Stimulated activated CD4-positive, alpha-beta T cell treated with anti-CD3 and anti-CD28 coated beads, Interleukin-12 subunit alpha, Interleukin-12 subunit beta, amount 100 ng/mL, for 48 hours (primary cell): ENCODE measurements at places on chromosomes 2 and 18.
A peak's percentile ranks its signal among the peaks of the same experiment; 100 is the strongest.

DNA sequence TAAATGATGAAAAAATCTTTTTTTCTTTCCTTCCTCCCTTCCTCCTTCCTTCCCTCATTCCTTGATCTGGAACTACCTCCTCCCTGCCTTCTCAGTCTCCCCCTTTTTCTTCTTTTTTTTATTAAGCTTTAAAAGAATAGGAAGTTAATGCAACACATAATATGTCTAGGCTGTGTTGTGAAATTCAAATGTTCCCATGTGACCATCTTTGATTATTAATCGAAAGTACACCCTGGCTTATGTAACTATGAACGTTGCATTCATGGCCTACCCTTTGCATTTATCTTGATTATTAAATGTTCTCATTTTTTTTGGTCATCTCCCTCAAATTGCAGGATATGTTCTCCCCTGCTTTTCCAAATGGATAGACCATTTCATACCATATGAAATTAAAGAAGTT lies 376.0 kb downstream of the DSEL start:
- no peak for DNase-seq

- no peak for DNase-seq
These were observed 771.7 kb downstream of the CPS1 start for GRCh38 chr2:211328126-211328525.

DNA sequence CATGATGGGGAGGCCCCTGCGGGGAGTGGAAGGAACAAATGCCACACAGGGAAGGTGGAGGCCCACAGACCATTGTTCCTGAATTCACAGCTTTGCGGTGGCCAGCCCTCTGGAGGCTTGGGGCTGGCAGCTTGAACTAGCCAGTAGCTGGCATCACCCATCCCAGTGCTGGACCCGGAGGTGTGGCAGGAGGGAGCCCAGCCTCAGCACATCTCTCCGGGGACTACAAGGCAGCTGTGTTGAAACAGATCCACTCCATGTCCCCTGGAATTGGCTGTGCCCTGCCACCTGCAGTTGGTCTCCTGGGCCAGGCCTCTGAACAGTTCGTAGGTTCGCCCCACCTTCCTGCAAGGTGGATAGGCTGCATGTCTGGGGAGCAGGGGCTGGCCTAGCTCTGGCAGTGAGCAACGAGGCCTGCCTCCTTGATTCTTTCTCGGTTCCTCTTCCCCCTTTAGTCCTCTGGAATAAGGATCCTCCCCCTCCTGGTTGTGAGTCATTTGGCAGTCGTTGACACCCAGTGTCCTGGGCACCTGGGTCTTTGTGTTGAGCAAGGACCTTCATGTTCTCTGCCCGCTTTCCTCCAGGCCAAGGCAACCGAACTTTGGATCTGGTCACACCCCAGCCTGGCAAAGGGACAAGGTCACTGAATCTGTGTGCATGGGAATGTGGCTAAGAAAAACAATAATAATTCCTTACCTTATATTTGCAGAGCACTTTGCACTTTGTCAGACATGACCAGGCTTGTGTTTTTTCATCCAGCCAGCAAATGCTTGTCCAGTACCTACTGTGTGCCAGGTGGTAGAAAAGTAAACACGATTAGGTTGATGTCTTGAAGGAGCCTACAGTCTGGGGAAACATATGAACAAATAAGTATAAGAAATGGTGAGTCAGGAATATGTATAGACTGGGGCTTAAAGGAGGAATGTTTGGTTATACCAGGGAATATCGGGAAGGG lies 55.0 kb upstream of the MCFD2 start:
- DNase-seq, result no peak

GRCh38 chr2:180412219-180412618 lies 405.1 kb upstream of the CWC22 start:
- no peak for DNase-seq

GRCh38 chr2:101887328-101887727 lies 104.4 kb upstream of the IL1R2 start:
- DNase-seq, result no peak

GRCh38 chr2:151476287-151476686 lies 66.6 kb downstream of the RIF1 start:
- no peak for DNase-seq

DNA sequence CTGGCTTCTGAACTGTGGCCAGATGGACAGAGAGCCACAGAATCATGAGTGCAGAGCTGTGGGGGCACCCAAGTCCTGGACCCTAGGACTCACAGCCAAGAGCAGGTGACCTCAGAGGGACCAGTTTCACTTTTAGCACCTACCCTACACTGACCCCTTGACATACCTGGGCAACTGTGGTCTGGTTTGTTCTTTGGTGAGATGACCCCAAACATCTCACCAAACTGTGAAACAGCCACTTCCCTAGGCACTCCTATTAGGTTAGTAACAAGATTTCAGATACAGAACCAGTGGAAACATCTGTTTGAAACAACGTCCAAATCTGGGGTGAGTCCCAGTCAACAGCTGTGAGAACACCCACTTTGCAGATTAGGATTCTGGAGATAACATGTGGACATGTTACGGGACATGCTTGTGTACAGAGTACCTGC lies 1.9 kb upstream of the ZFP36L2 start:
- no peak for DNase-seq

GRCh38 chr2:211760103-211760502 lies 778.5 kb downstream of the ERBB4 start:
- DNase-seq, result no peak

- DNase-seq, result no peak
These were observed 568.5 kb downstream of the CMPK2 start for GRCh38 chr2:6297238-6297637.

GRCh38 chr2:128475427-128476211 lies 157.0 kb upstream of the HS6ST1 start:
- no peak for DNase-seq

DNA sequence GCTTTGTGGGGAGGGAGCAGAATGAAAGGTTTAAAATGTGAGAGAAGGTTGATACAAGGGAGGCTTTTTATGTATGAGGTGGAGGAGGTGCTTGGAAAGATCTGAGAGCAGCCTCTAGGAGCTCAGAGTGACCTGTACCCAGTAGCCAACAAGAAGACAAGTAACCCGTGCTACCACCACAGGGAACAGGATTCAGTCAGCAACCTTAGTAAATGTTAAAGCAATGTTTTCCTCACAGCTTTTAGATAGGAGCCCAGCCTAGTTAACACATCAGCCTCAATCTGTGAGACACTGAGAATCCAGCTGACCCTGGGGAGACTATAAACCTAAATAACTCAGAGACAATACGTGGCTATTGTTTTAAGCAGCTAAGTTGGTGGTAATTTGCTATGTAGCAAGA lies 194.9 kb upstream of the NT5C1B start:
- no peak for DNase-seq

DNA sequence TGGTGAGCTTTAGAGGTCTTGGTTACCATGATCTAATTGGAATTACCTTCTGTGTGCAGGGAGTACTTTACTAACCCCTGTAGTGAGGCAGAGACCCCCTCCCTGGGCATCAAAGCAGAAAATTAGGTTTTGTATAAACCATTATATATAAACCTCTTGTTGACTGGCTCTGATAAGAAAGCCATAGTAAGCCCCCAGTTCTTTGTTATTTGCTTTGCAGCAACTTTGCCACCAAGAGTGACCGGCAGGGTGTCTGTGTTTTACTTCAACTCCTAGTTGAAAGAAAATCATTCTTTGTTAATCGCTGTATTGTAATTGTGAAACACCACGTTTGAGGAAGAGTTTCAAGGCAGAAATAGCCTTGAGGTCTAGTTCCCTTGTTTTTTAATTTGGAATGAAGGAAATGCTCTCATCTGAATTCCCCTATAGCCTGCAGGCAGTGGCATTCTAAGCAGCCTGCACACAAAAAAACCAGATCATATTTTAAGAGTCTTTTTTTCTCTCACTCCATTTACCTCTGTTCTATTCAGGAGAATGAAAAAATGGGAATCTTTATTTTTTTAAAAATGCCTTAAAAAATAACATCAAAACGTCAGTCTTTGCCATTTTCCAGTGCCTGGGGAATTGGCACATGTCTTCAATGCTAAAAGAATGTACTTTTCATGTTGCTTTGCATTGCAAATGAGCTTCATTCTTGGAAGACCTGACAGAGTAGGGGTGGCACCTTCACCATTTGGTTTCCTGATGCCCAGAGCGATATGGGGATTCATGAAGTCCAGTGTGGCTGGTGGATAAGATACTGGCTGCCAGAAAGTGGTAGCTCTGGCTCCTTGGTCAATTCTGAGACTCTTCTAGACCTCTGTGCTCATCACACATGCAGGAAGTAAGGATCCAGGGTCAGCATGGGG lies 338.1 kb downstream of the SLC4A3 start:
- DNase-seq, result no peak

- no peak for DNase-seq
These were observed 50.7 kb downstream of the DYNAP start for GRCh38 chr18:54641734-54642133.

GRCh38 chr2:74387346-74387745 lies 7.2 kb upstream of the DCTN1 start:
- DNase-seq, result no peak

- DNase-seq, result no peak
These were observed 39.6 kb upstream of the KCNJ3 start for GRCh38 chr2:154658854-154659253.

GRCh38 chr2:174566871-174567270 lies 30.7 kb downstream of the WIPF1 start:
- no peak for DNase-seq

DNA sequence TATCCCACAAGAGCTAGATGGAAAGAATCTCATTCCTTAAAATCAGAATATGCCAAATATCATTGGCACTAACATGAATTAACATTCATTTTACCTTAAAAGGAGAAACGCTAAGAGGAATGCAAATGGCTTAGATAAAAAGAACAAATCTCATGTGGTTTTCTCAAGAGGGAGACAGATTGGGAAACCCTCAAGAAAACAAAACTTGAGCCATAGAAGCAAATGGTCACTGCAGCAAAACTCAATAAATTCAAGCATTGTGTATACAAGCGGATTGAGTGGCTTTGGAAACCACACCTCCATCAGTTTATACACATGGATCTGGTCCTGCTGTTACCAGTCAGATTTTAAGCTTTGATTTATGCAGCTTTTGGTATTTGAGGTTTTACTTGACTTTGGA lies 1331.8 kb upstream of the ZEB2 start:
- DNase-seq, result no peak

- DNase-seq, result no peak
These were observed 73.8 kb downstream of the CLIP4 start for GRCh38 chr2:29189052-29189451.

DNA sequence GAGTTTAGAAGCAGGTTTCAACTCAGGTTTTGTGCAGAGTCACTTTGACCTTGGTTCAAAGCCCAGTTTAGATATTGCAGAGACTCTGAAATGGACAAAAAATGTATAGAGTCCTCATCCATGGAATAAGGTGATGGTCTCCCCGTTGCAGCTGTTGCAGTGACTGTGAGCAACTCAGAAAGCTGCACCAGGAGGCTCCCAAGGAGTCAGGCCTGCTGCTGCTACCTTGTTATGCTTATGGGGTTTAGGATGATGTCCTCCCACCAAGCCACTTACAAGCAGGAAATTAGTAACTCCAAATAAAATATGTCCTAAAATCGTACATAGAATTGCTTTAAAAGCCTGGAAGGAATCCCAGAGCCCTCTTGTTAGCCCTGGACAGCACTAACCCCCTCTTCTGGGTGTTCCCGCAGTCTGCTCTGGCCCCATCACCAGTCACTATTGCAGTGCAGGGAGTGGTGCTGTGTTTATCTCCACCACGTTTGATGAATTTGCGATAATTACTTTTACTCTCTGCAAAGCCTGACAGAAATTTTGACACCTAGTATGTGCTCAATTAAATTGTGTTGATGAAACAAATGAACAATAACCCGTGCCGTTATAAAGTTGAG lies 189.0 kb downstream of the CNTNAP5 start:
- no peak for DNase-seq

DNA sequence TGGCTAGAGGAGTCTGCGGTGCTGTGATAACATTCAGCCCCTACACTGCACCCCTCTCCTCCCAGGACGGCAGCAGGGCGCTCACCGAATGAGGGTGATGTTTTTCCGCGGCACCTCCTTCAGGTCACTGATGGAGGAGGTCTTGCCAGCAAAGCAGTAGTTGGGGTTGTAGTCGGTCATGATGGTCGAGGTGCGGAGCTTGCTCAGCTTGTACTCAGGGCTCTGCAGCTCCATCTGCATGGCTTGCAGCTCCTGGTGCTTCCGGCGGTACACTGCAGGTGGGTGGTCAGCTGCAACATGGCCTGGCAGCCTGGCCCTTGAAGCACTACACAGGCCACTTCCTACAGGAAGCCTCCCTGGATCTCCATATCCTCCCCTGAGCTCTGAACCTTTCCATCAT lies 108.0 kb downstream of the CLIP4 start:
- no peak for DNase-seq

GRCh38 chr2:214322662-214323061 lies 88.2 kb upstream of the VWC2L start:
- no peak for DNase-seq

- DNase-seq, result peak; percentile 82
These were observed 17.3 kb upstream of the ANXA4 start for GRCh38 chr2:69724540-69725159.

- DNase-seq, result no peak
These were observed 4.4 kb downstream of the TNFAIP6 start for GRCh38 chr2:151361674-151362370.
